Stimulated activated CD8-positive, alpha-beta memory T cell treated with anti-CD3 and anti-CD28 coated beads, Interleukin-7, amount 100 ng/mL, for 1 hour (primary cell): ENCODE measurements at places on chromosomes 5 and 9.

- no peak for DNase-seq
These were observed 8.3 kb upstream of the COMMD10 start for GRCh38 chr5:116076496-116076895.

GRCh38 chr9:129026442-129027223, 1.5 kb downstream of the SH3GLB2 start:
- DNase-seq, result no peak

GRCh38 chr5:29214839-29215238, 1978.6 kb upstream of the CDH6 start:
- no peak for DNase-seq

- DNase-seq, result no peak
These were observed 104.3 kb upstream of the RAPGEF1 start for GRCh38 chr9:131843989-131844744.

DNA sequence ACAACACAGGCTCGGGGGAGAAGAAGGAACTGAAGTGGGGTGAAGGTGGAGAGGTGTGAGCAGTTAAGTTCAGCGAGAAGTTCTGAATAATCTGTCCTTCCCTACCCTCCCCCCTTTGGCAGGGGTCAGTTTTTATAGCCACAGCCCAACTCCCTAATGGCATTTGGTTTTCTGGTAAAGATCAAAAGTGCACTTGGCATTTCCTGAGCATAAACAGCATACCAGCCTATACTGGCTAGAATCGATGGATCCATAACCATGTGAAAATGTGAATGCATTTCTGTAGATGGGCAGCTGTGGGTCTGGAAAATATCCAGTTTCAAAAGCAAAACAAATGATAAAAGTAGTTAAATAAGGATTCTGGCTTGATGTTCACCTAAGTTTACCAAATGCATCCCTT, 410.9 kb downstream of the PLK2 start:
- DNase-seq, result no peak

GRCh38 chr9:113645227-113645977, 181.9 kb downstream of the RGS3 start:
- DNase-seq, result no peak

GRCh38 chr5:74895906-74896305, 29.7 kb upstream of the FAM169A start:
- no peak for DNase-seq
